ENCODE measurements at places on chromosomes 13 and 19. TPM values are rescaled to one million over a fixed set of nuclear protein-coding genes. Genes with fewer than 3 reads are reported as not detected.

DNA sequence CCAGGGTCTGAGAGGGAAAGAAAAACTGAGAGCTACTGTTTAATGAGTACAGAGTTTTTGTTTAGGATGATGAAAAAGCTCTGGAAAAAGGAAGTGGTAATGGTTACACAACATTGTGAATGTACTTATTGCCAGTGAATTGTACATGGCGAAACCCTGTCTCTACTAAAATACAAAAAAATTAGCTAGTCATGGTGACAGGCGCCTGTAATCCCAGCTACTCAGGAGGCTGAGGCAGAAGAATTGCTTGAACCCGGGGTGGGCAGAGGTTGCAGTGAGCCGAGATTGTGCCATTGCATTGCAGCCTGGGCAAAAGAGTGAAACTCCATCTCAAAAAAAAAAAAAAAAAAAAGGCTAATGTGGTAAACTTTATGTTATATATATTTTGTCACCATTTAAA, 96.3 kb downstream of the VWA8 start:
- H3K27me3 ChIP-seq = no peaks in the 10 kb centered on the region
- no peak for DNase-seq
- no peak overlapping the region for H3K27ac ChIP-seq
- no peaks in the 10 kb centered on the region for H3K36me3 ChIP-seq

DNA sequence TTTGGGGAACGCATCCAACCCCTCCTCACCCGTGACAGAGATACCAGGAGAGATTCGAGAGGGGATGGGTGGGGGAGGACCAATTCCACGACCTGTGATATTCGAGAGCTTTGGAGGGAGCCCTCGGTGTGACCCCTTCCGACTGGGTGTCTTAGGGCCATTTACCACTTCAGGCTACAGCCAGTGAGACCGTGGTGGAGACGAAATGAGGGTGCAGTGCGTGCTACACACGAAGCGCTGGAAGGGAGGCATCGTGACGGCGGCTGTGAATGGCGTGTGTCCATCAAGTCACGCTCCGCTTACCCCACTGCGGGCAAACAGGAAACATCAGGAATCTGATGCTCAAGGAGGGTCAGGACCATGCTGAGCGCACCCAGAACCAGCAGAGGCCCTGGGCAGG, 10.4 kb downstream of the CTU1 start:
- H3K4me1 ChIP-seq = no peaks in the 10 kb centered on the region
- DNase-seq = no peak
- no peaks in the 10 kb centered on the region for H3K27me3 ChIP-seq
- no peak overlapping the region for H3K4me3 ChIP-seq
- H3K27ac ChIP-seq = no peak overlapping the region
- H3K36me3 ChIP-seq = no peaks in the 10 kb centered on the region

DNA sequence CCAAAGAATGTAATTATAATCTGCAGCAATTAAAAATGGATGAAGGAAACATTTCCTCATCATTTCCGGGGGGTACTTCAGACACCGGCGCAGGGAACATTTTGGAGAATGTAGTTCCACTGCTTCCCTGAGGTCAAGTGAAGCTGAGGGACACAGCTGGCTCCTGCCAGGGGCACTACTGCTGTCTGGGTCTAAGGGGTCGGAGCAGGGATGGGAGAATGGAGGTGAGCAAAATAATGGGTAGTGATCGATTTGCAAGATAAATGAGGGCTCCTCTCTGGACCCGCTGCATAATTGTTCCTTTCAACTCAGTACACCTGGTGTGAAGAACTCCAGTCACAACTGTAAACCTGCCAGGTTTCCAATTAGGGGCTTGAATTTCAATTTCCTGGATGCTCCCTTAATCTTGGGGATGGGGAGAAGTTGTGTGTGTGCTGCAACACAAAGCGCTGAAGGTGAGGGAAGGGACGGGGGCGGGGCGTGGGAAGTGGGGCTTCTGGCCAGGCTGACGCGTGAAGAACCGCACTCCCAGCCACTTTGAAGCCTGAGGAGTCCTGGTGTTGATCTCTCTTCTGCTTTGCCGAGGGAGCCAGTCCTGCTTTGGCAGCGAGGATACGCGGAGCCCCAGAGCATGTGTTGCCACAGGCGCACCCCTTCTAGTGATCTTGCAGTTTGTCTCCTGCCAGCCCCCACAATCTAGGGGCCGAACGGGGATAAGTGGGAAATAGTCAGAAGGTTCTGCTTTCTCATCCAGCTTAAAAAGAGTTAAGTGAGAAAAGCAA, 57.9 kb upstream of the PCDH8 start:
- no peak overlapping the region for H3K27ac ChIP-seq
- no peak for DNase-seq
- H3K27me3 ChIP-seq = peaks cover 14% of the 10 kb centered on the region

- H3K4me3 ChIP-seq = no peak overlapping the region
- no peaks in the 10 kb centered on the region for H3K4me1 ChIP-seq
- peaks cover 49% of the 10 kb centered on the region for H3K36me3 ChIP-seq
- no peaks in the 10 kb centered on the region for H3K27me3 ChIP-seq
- DNase-seq = no peak
- H3K27ac ChIP-seq = no peak overlapping the region
Observed at GRCh38 chr19:9295411-9295849, 14.2 kb downstream of the ZNF699 start.

- H3K4me1 ChIP-seq = no peaks in the 10 kb centered on the region
- H3K36me3 ChIP-seq = no peaks in the 10 kb centered on the region
- no peaks in the 10 kb centered on the region for H3K27me3 ChIP-seq
Observed at GRCh38 chr13:98782654-98783053, 30.2 kb upstream of the SLC15A1 start.

- no peak overlapping the region for H3K4me3 ChIP-seq
- H3K27me3 ChIP-seq = no peaks in the 10 kb centered on the region
- no peak for DNase-seq
- H3K27ac ChIP-seq = no peak overlapping the region
Observed at GRCh38 chr13:98324105-98324504, 147.0 kb upstream of the RNF113B start.

GRCh38 chr19:37928527-37929286, 21.7 kb downstream of the SIPA1L3 start:
- H3K4me3 ChIP-seq = no peak overlapping the region
- no peak for DNase-seq
- peaks cover 48% of the 10 kb centered on the region for H3K4me1 ChIP-seq
- no peaks in the 10 kb centered on the region for H3K27me3 ChIP-seq

DNA sequence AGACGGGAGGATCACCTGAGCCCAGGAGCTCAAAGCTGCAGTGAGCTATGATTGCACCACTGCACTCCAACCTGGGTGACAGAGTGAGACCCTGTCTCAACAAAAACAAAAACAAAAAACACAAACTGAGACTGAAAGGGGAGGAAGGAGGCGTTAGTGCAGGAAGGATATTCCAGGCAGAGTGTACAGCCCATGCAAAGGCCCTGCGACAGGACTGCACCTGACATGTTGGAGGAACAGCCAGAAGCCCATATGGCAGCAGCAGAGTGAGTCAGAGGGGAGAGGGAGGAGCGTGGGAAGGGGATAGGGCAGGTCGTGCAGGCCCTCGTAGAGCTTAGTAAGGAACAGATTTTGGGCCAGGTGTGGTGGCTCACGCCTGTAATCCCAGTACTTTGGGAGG, 3.2 kb downstream of the ZNRF4 start:
- H3K36me3 ChIP-seq = no peaks in the 10 kb centered on the region
- no peak for DNase-seq
- no peak overlapping the region for H3K27ac ChIP-seq
- H3K4me1 ChIP-seq = no peaks in the 10 kb centered on the region

GRCh38 chr13:44815623-44816022, 173.6 kb downstream of the NUFIP1 start:
- H3K36me3 ChIP-seq = no peaks in the 10 kb centered on the region
- no peaks in the 10 kb centered on the region for H3K27me3 ChIP-seq
- H3K4me1 ChIP-seq = peaks cover 4% of the 10 kb centered on the region
- H3K4me3 ChIP-seq = no peak overlapping the region
- DNase-seq = peak; percentile 41

- peak overlapping the region; percentile 38 for H3K4me3 ChIP-seq
- H3K27me3 ChIP-seq = peaks cover 25% of the 10 kb centered on the region
- no peak overlapping the region for H3K27ac ChIP-seq
Observed at GRCh38 chr13:97018029-97018819, 23.9 kb upstream of the OXGR1 start.

DNA sequence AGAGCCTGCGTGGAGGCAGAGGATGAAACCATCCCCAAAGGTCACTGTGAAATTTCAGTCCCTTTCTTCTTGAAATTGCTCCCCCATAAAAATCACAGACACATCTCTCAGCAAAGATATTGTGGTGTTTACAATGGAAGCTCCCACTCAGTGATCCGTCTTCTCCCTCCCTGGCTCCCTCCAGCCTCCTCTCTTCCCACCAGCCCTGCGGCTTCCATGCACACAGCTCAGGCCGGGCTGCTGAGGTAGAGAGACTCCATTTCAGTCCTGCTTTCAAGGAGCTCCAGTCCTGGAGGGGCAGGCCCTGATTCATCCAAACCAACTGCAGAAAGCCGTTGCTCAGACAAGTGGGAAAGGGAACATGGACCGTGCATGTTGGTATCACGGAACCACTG, 24.0 kb upstream of the MIER2 start:
- no peaks in the 10 kb centered on the region for H3K27me3 ChIP-seq
- H3K4me1 ChIP-seq = no peaks in the 10 kb centered on the region
- no peak overlapping the region for H3K27ac ChIP-seq
- no peak overlapping the region for H3K4me3 ChIP-seq
- H3K36me3 ChIP-seq = no peaks in the 10 kb centered on the region
- no peak for DNase-seq

GRCh38 chr19:49690656-49691242, at the start of gene CPT1C:
Gene CPT1C (plus strand): TSS chr19:49691116. CDS start chr19:49692253, 1,137 bp downstream.
- DNase-seq = peak; percentile 95
- peaks cover 3% of the 10 kb centered on the region for H3K36me3 ChIP-seq
- H3K4me1 ChIP-seq = peaks cover 14% of the 10 kb centered on the region
- H3K27ac ChIP-seq = peak within 1 kb of the TSS; percentile 86

The CATSPERD gene
- not detected for total RNA-seq

The UBE2M gene
- total RNA-seq = 59.3 TPM

The FCAR gene
- total RNA-seq = not detected

The ZNF610 gene
- total RNA-seq = 13.1 TPM
